ENCODE measurements at places on chromosomes 6 and 20.

GRCh38 chr6:149723771-149724417 is 6.0 kb upstream of the LATS1 start:
- DNase-seq, result no peak

DNA sequence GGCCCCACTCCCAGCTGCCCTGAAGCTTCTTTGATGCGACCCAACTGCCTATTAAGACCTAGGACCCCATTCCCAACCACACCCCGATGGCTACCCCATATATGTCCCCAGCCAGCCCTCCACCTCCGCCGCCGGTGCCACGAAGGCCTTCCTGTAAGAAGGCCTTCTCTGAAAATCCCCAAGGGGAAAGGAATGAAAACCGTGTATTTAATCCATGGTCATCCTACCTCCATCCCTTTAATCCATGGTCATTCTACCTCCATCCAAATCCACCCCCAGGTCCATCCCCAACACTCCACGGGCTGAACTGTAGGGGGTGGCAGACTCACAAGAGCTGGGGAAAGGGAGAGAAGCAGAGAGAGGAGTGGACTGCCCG is 545 bp upstream of the VSX1 start:
- no peak for DNase-seq

- no peak for DNase-seq
Observed at GRCh38 chr6:95328231-95328630, 249.1 kb upstream of the MANEA start.

DNA sequence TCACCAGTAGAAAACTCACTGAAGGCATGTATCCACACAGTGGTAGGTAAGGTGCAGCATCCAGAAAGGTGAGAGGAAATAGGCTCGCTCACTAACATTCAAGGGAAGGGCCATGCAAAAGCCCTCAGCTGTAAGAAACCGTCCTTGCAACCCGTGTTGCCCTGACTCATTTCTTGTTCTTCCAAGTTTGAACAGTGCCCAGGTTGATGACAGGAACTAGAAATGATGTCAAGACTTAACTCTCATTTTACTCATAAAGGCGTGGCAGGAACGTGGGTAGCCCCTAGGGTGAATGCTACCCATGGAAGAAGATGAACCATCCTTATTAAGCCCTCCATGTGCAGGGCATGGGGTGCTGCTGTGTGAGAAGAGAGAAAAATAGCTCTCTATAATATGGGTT is 187.6 kb downstream of the CD83 start:
- DNase-seq, result no peak

DNA sequence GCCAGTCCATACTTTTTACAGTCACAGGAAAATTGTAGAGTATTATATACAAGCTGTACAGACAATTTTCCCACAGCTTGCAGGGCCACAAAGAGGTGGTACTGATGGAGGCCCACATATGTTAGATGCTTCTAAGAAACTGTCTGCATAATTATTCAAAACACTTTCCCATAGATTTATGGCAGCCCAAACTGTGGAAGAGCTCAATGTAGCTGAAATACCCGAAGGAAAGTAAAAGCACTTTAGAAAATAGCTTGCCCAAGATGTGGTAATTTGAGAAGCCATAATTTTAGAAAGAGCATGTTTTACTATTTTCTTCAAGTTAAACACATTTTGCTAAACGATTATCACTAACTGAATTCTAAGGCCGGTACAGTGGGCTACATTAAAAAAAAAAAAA is 36.9 kb downstream of the GMDS start:
- no peak for DNase-seq

- no peak for DNase-seq
Observed at GRCh38 chr6:170023620-170024521, 267.0 kb downstream of the DLL1 start.

DNA sequence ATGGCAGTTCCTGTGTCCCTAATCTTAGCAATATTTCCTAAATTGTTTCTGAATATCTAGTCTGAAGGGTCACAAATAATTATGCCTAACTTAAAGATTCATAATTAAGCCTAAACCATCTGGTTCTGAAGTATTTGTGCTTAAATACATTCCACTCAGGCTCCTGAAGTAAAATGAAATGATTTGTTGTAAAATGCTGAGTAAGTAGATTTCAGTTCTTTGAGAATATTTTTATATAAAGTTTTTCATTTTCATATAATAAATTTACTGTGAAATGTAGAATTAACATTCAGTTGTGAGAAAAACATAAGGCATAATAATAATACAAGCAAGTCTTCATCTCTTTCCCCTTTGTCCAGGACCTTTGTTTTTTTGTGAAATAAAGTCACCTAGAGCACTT is 330.6 kb upstream of the IMPG1 start:
- DNase-seq, result no peak

GRCh38 chr6:5996714-5997419 is 9.9 kb downstream of the NRN1 start:
- no peak for DNase-seq

DNA sequence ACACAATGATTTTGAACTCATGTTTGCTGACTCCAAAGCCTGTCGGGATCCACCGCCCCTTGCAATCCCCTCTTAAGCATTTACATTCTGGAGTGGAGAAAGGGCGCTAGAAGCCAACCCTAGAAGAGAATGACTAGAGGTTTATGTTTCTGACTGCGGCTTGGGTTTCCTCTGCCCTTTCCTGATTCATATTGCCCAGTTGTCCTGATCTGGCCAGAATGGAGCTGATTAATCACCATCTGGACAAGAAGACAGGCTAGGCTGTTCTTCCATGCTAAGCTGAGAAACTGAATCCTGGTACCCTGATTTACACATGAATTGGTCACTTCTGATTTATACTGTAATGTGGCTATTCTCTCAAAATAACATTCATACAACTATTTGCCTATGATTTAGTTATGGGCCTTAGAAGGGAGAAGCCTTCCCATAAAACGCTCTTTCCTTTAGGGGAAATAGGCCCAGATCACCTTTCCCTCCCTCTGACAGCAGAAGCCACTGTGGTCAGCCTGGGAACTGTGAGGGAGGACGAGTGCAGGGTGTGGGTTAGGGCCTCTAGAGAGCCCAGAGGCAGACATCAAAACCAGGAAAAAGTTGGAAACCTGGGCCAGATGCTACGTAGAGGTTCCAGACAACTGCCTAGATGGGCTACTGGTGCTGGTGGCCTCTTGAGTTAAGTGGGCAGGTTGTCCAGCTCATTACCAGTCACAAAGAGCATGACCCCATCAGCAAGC is 199.2 kb upstream of the PRDM1 start:
- DNase-seq, result no peak

- no peak for DNase-seq
Observed at GRCh38 chr20:10209091-10209490, 9.5 kb upstream of the SNAP25 start.

DNA sequence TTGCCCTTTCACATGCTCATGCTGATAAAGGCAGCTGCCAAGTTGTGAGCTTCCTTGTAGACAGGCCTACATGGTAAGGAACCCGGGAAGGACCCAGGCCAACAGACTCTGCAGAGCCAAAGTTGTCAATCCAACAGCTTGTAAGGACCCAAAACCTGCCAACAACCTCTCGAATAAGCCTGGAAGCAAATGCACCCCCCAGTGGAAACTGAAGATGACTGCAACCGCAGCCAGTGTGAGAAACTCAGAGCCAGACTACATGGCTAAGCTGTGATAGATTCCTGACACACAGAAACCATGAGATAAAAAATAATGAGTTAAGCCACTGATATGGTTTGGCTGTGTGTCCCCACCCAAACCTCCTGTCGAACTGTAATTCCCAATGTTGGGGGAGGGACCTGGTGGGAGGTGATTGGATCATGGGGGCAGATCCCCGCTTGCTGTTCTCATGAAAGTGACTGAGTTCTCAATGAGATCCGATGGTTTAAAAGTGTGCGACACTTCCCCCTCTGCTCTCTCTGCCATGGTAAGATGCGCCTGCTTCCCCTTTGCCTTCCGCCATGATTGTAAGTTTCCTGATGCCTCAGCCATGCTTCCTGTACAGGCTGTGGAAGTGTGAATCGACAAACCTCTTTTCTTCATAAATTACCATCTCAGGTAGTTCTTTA is 18.8 kb upstream of the CLPSL2 start:
- DNase-seq, result no peak

GRCh38 chr20:24185791-24186190 is 197.2 kb upstream of the GGTLC1 start:
- DNase-seq, result no peak

GRCh38 chr6:26271668-26272024 is 93.4 kb upstream of the BTN3A2 start:
- DNase-seq, result no peak
